Esophagus squamous epithelium (tissue), 5 donors: ENCODE measurements at places on chromosomes 1 and 21.

DNA sequence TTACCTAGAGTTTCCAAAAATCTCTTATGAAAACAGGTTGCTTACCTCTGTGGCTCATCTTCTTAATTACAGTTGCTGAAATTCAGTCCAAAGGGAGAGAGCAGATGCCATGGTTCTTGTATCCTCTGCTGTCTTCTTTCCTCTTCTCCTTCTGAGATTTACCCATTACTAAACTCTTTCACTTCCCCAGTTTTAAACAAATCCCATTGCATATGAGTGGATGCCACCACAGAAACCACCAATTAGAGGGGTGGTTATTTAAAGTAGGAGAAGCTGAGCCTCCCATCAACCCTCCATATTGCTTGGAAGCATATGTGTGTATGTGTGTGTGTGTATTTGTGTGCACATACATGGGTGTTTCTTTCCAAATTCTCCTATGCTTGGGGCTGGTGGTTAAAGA lies 128.5 kb upstream of the KCNK1 start:
- no peak for DNase-seq

DNA sequence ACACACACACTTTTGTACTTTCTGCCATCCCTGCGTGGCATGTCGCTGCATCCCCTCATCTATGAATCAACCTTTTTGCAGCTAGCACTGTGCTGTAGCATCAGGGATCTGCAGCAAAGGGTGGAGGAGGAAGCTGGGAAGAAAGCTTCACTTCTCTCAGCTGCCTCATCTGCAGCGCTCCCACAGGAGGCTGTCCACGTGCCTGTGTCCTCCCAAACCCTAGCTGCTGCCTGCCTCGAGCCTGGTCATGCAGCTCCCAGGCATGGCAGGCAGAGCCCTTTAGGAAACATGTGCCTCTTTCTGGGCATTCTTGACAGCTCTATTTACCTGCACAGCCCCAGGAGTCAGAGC lies 262.1 kb upstream of the SGIP1 start:
- no peak for DNase-seq

DNA sequence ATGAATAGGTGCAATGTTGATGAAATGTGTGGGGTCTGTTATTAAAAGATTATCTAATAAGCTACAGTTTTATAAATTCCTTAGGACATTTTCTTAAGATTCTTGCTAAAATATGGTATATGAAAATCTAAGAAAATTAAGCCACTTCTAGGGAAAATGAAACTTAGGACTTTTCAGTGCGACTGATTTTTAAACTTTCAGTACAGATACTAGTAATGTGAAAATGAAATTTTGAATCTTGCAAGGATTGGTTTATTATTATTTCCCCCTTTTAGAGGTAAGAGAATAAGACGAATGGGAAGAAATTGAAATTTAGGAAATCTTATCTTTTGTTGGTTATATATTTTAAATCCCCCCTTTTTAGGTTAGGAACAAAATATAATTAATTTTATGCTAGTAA lies 16.4 kb downstream of the CAPZA1 start:
- no peak for DNase-seq

- no peak for DNase-seq
Measured at GRCh38 chr1:175508320-175509110, 234.9 kb downstream of the TNR start.

DNA sequence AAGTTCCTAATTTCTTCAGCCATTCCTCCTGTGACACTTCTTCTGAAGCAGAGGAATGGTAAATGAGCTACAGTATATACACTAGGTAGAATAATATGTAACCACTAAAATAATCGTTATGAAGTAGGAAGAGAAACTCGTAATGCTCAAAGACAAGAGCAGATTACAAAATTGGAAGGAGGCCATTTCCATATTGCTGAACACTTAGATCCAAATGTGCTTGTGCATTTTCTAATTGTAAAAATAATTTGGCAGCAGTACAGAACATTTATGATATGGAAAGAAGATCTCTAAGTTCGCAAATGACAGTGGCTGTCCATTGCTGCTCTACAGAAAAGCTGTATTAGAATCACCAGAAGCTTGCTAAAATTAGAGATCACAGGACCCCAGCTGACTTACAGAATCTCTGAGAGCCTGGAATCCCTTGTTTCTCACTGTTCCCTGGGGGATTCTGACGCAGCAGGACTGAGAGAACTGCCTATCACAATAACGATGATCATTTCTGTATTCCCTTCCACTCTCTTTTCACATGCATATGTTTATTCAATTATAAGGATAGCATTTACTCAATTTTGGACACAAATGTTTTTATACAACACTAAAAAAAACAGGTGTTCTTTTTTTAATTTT lies 242.1 kb downstream of the OMA1 start:
- DNase-seq = no peak

GRCh38 chr1:73821520-73821919 lies 376.5 kb downstream of the LRRIQ3 start:
- no peak for DNase-seq

- DNase-seq = no peak
Measured at GRCh38 chr1:202067188-202067974, 55.3 kb upstream of the GPR37L1 start.

DNA sequence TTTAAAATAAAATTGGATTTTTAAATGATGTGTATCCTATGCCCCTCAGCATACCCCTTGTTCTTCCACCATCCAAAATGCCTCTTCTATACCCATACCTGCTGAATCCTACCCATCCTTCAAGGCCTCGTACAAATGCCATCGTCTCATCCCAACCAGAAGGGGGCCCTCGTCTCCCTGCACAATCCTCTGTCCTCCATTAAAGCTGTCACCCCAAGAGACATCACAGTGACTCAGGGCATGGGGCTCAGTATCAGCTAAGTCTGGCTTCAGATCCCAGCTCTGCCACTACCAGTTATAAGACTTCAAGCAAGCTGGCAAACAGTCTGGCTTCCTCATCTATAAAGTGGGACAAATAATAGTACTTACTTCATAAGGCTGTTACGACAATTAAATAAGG lies 23.8 kb downstream of the IGFN1 start:
- DNase-seq = no peak

DNA sequence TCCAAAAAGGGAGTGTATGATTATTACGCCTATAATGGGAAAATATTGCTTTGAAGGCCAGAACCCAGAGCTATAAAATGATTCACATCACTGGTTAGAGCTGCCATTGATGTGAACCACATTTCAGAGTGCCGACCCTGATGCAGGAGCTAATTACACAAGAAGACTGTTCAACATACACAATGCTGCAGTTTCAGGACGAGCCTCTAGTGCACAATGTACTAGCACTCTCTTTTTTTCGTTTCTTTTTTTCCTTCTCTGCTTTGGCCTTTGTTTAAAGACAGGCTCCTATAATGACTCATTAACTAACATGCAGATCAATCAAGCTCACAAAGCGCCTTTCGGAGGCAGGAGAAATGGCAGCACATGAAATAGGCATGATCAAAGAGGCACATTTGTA lies 66.0 kb upstream of the HMGB4 start:
- no peak for DNase-seq

GRCh38 chr1:23237508-23237907 lies 20.2 kb upstream of the HTR1D start:
- no peak for DNase-seq

- no peak for DNase-seq
Measured at GRCh38 chr1:87119541-87120140, 205.2 kb downstream of the HS2ST1 start.

DNA sequence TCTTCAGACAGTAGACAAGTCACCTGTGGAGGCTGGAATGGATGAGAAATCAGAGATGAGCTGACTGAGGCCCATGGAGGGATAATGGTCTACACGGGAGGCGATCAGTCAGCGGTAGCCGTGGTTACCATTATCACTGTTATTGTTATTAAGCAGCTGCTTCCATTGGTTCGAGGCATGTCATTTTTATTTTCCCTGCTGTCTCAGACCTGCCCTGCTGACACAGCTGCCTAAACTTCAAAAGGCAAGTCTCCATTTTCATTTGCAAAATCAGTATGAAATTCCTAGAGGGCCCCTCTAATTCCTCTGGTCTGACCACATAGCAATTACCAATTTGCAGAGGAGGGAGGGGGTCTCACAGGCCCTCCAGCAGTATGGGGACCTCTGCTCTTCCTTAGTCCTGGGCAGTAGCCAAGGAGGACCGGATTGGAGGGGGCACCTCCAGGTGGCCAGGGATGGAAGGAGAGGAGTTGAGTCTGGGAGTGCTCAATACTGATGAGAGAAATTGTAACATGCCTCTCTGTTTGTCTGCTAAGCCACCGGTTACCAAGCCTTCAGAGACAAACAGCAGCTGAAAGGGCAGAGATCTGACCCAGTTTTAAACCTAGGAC lies 184.2 kb downstream of the TRABD2B start:
- DNase-seq = no peak

DNA sequence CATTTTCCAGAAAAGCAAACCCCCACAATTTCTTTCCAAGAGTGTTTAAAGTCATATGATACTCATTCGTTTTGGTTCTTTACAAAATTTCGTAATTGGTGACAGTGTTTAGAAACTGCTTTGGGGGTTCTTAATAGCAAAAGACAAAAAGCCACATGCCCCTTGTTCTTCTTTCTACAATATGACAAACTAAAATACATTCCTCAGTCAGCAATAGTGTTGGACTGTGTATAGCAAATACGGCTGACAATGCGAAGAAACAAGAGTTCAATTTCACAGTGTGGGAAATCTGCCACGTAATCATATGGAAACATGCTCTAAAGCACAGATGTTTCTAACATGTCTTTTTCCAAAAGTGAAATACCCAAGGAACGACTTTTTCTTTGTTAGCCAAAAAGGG lies 7.6 kb upstream of the IFNAR1 start:
- no peak for DNase-seq

GRCh38 chr1:243628476-243628907 lies 221.6 kb downstream of the AKT3 start:
- no peak for DNase-seq

DNA sequence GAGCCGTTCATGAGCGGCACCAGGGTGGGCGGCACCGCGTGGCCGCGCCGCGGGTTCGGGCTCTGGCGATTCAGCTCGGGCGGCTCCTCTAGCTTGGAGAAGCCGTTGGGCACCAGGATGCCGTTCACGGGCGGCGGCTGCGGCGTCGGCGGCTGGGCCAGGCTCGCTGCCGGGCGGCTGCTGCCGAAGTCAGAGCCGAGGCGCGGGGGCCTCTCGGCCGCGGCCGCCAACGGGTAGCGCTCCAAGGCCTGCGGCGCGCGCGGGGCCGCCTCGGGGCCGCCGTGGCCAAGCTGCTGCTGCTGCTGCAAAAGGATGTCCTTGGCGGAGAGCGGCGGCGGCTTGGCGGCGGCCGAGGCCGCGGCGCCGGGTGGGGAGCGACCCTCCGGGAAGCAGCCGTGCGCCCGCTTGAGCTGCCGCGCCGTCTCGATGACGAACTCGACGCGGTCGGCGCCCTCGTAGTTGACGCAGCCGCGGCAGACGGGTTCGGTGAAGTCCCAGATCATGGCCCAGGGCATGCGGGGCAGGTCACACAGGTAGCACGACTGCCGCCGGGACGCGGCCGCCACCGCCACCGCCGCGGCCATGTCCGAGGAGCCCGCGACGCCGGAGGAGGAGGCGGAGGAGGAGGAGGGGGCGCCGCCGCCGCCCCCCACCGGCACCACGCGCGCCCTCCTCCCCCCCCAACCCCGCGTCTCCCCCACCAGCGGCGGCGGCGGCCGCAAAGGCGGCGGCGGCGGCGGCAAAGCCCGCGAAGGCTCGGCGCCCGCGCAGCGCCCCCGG lies 877 bp downstream of the IRF2BP2 start:
- DNase-seq = no peak

DNA sequence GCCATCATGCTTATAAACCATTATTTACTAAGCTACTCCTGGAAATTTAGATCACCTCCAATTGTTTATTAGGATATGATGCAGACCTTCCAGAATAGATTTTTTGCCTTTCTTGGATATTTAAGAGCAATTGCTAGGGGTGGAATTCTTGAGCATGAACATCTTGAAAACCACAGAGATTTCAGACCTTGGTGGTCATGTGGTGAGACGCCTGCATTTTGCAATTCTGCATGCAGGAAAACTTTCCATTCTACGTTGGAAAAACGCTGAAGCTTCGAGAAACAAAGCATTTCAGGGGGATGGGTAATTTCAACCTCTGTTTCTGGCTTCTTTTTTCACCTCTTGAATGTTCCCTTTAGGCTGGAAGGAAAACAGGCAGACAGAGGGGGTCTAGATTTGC lies 596.3 kb downstream of the KIF26B start:
- no peak for DNase-seq

DNA sequence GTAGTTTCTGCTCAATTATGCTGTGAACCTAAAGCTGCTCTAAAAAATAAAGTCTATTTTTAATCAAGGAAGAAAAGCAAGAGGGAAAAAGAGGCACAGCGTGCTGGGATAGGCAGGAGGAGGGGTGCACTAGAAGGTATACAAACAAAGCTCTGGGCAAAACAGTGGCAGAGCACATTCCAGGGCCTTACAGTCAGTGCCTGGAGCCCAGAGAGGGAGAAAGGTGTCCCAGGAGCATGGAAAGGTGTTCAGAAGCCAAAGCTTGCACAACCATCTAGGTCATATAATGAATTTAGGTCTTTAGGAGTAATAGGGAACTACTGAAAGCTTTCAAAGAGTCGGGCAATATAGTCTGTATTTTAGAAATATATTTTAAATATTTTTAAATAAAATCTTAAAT lies 163.6 kb upstream of the PALMD start:
- no peak for DNase-seq

GRCh38 chr1:198848649-198849048 lies 209.8 kb downstream of the PTPRC start:
- DNase-seq = no peak

DNA sequence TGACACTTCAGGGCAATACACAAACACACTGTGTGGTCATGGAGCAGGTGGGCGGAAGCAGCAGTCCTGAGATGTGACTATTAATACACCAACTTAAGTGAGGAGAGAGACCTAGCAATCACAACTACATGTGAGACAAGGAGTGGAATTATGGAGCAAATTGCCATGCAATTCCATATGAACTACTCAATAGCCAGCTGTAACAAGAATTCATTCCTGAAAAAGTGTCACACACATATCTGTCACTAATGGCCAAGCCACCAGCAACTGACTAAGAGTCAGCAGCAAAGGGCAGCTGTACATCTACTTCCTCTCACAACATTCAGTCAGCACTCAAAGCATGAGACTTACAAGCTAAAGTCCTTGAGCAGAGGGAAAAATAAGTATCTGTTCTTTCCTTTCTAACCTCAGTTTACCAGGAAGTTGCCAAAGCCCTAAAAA lies 46.2 kb downstream of the GPR3 start:
- no peak for DNase-seq

- no peak for DNase-seq
Measured at GRCh38 chr1:100348549-100349144, 3.7 kb upstream of the CDC14A start.

GRCh38 chr21:21188513-21189195 lies 190.4 kb downstream of the NCAM2 start:
- no peak for DNase-seq

GRCh38 chr1:34688006-34688741 lies 66.7 kb upstream of the GJB5 start:
- DNase-seq = no peak
